ENCODE measurements at places on chromosomes 11 and 22.

GRCh38 chr11:31810779-31811647 lies at the start of gene PAX6:
PAX6 (minus strand) TSS chr11:31811322; CDS start chr11:31806411, 4,911 bp downstream.
- peak; percentile 56 for DNase-seq

- no peak for DNase-seq
Measured at GRCh38 chr11:8754241-8754640, 71.6 kb downstream of the RPL27A start.

GRCh38 chr11:3147257-3147619 lies 17.9 kb downstream of the OSBPL5 start:
- peak; percentile 38 for DNase-seq

- no peak for DNase-seq
Measured at GRCh38 chr11:17230867-17231851, 23.4 kb upstream of the PIK3C2A start.

DNA sequence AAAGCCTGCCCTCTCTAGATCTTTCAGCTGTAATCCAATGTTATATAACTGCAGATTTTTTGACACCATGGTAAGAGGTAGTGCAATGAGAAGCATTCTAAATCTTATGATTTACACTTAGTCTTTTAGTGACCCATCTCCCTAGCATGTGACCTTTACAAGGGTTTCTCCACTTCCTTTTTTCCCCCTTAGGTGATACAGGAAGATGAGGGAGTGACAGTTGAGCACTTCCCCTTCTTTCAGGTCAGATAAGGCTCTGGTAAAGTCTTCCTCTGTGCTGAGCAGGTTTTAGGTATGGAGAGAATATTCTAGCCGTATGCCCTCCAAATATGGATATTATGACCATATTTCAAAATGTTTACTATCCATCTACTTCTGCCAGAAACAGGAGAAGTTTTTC lies 753.6 kb downstream of the JRKL start:
- no peak for DNase-seq

GRCh38 chr11:29018631-29019030 lies 910.4 kb downstream of the METTL15 start:
- DNase-seq, result no peak

DNA sequence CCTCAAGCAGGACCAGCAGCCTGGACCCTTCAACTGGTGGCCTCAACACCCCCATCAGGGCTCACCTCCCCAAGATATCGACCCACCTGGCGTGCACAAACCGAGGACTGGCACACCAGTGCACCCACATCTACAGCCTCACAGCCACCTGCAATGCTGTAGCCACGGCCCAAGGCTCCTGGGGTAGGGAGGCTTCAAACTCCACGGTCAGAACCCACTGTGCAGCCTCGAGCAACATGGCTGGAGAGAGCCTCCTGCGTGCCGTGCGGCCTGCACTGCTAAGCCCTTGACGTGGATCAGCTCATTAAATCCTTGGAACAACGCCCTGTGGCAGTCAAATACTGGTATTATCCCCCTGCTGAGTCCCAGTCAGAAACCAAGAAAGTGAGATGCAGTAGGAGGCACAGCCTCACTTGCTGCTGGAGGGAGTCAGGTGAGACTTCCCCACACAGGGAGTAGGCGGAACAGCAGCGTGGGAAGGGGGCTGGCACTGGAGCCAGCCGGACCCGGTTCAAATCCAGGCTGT lies 4.6 kb downstream of the CARD10 start:
- DNase-seq, result no peak

GRCh38 chr11:11970556-11970955 lies 37.9 kb downstream of the DKK3 start:
- no peak for DNase-seq

- no peak for DNase-seq
Measured at GRCh38 chr11:71255800-71256479, 3.6 kb upstream of the SHANK2 start.

- no peak for DNase-seq
Measured at GRCh38 chr11:111213256-111213655, 32.3 kb upstream of the POU2AF2 start.

DNA sequence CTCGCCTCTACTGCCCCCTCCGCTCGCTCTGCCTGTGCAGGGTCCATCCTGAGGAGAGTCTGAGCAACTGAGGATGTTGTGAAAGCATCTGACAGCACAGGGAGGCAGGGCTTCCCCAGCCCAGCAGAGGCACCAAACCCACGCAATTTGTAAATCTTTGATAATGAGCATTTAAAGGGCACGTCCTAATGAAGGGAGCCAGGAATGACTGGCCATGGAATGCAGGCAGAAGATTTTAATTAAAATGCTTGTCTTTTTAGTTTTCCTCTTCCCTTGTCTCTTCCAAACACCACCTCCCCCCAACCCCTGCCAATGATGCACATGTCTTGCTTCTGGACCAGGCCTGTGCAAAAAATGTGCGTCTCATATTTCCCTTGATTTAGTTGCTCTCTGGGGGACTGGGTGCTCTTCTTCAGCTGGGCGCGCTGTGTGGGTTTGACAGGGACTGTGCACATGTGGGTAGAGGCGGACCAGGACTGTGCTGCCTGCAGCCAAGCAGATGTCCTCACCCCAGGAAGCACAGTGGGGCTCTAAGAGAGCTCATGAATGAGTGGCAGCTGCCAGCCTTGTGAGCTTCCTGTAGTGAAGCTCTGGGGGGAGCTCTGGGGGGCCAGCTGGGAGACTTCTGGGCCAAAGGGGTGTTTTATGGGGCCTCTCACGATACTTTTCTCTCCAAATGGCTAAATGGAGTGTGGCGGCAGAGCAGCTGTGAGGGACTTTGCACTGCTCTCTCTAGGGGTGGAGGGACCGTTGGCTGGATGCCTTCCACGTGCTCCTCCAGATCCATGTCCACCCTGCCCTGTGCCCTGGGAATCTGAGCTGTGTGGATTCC lies 273.5 kb downstream of the ST3GAL4 start:
- peak; percentile 8 for DNase-seq

GRCh38 chr11:83051760-83052671 lies 19.7 kb downstream of the RAB30 start:
- peak; percentile 16 for DNase-seq

- DNase-seq, result no peak
Measured at GRCh38 chr22:42946546-42947198, 68.3 kb downstream of the PACSIN2 start.

DNA sequence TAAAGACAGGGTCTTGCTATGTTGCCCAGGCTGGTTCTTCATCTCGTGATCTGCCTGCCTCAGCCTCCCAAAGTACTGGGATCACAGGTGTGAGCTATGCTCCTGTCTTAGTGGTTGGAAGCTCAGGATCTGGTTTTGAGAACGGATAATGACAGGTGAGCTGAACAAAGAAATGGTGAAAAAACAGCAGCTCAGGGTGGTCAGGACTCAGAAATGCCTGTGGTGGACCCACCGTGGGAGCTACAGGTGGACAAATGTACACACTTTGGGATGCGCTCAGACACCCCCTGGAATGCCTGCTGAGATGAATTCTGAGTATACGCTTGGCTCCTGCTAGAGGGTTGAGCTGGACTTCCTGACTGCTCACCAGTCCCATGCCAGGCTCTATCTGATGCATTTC lies 9.5 kb downstream of the RFPL1 start:
- no peak for DNase-seq

DNA sequence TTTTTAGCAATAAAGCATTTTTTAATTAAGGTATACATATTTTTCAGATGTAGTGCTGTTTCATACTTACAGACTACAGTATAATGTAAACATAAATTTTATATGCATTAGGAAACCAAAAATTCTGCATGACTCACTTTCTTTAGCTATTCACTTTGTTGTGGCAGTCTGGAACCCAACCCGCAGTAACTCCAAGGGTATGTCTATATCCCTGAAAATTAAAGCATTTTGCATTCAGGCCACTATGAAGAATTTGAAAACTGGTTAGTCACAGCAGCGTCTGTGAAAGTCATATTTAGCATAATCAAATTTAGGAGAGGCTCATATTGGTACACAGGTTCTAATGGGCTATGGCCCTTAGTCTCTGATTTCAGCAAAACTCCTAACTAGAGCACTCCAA lies 46.8 kb downstream of the BBOX1 start:
- no peak for DNase-seq

DNA sequence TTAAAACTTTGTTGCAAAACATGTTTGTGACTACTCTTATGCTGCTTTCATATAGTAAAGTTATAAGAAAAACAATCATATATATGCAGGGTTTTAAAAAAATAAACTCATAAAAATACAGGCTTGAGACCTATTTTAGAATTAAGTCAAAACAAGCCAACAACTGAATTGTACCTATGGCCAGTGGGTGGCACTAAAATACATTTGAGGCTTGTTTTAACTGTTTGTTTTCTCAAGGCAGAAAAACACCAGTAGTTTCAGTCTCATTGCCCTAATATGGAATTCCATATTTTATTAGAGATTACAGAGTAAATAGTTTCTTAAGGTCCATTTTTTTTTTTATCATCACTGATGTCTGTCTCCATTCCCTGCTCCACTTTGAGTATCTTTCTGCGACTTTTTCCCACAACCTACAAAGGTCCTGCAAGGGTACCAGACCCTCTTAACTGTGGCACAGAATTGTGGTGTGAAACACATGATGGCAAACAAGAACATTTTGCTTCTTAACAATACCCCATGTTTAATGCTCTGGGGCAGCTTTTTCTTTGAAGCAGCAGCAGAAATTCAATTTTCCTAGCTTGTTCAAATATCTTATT lies 8.5 kb upstream of the CCDC89 start:
- DNase-seq, result peak; percentile 14

- DNase-seq, result peak; percentile 78
Measured at GRCh38 chr11:35166369-35167360, 27.7 kb downstream of the CD44 start.
